Hematopoietic multipotent progenitor cell treated with erythropoietin and hydrocortisone succinate and interleukin-3 and kit ligand, for 17 days (in vitro differentiated cells): ENCODE measurements at places on chromosomes 6 and 20.

- no peak for DNase-seq
These were observed 294.4 kb upstream of the TBX18 start for GRCh38 chr6:85058806-85059205.

DNA sequence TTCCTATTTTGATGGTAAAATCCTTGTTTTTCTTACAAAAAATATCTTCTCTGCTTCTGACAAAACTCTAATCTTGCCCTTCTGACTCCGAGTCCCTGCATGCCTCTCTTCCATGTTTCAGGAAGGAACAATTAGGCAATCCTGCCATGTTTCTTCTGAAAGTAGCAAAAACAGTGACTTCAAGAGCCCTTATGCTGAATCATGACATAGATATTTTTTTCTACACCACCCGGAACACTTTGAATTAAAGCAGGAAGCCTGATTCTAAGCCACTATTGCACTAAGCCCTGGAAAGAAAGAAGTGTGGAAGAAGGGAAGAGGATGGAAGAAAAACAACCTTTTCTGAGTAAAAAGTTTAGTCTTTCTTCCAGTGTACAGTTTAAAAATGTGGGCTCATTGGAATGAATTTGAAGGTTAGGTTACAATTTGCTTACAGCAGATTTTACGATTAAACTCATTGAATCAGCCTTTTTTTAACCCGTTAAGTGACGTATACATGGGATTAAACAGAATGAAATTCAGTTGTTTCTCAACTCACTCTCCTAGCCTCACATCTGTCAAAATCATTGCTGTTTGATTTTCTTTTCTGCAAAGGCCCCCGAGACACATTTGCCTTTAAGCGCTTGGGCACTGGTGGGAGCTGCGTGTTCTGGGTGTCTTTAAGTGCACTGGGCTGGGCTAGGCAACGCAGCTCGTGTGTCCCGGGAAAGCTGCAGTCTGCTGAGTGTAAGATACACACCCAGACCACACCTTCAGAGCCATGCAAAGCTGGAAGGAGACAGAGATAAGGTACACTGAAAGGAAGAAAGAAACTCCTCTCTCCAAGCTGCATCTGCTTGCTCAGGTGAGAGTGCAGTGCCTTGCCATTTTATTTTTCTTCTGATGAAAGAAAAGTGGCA, 159.4 kb upstream of the CITED2 start:
- peak; percentile 88 for DNase-seq

- DNase-seq: no peak
These were observed 69.9 kb downstream of the AKAP12 start for GRCh38 chr6:151309619-151310018.

DNA sequence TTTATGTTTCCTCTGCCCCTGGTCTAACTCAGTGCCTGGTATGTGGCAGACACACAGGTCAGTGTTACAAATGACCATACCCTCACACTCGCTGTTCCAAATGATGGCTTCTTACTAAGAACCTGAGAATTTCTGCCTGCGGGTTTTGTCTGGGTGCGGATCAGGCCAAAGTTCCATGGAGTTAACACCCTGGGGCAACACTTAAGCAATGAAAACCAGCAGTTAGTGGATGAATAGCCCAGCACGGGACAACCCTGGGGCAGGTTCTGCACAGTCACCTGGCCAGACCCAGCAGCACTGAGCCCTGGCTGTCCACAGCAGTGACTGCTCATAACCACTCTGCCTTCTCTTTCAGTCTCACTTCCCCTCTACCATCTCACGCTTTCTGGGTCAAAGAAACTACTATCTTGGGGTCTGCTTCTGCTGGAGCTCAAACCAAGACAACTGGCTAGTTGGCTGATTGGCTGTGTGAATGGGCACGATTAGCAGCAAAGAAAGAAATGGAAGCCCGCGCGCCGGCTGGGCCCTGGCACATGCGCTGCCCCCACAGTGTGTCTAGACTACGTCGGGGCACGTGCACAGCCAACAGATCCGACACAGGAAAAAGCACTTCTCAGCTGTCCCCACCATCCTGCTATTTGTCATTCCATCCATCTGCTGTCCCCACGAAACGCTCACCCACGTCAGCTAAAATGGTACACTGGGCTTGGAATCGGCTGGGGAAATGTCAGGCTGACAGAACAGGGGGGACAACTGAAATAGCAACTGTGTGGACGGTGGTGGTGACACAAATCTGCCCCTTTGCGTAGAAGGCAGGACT, 36.6 kb downstream of the MGME1 start:
- DNase-seq: no peak

DNA sequence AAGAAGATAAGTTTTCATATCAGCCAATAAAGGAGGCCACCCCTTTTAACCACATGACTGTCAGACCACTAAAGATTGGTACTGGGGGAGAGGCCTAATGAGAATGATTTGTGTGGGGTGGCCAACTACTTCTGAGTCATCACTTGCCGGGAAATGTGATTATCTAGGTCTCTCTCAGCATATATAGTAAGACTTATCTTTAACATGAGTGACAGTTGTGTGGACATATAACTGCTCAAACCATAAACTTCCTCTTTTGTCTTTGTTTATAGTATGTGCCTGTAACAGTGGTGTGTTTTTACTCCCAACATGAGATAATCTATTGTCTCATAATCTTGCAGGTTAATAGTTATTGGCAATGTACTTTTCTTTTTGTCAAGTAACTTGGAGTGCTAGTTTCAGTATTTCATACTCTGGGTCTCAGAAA, 312.4 kb downstream of the CDKAL1 start:
- DNase-seq: no peak

DNA sequence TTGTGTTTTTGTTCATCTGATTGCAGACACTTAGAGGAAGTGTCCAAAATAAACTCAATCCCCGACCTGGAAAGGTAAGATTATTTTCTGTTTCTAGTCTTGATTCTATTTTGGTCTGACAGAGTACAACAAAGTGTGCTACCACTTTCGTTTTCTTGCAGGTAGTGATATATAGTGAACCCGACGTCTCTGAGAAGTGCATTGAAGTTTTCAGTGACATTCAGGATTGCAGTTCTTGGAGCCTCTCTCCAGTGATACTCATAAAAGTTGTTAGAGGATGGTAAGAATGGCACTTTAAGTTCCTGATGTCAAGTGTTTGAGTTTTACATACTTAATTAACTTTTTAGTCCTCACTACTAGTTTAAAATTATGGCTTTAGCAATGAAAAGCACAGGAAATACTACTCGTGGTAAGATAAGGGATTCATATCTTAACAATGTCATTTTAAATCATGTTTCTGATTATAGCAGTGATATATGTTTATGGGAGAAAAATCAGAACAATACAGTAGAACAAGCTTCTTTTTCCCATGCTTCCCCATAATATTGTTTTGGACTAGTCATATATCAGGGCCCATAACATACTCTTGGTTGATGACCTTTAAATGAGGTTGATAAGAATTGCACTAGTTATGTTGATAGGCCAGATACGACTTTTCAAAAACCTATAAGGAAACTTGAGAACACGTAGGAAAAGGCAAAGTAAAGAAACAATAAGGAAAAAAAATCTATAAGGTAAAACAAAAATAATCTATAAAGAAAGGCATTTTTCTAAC, 104.0 kb downstream of the RTN4IP1 start:
- DNase-seq: no peak

DNA sequence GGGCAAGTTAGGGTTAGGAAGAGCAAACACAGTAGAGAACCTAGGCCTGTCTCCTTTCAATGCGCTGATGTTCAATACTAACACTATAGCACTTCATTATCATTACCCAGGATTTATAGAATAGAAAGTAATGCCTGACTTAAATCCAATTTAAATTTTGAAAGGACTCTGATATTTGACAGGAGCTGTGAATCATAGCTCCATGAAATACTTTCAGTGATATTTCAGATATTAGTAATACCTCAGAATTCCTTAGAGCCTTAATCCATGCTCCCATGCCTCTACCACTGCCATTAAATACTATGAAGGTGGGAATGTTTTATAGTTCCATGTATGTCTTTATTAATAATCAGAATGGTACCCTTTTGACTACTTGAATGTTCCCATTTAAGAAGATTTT, 530.2 kb downstream of the BCKDHB start:
- DNase-seq: no peak

DNA sequence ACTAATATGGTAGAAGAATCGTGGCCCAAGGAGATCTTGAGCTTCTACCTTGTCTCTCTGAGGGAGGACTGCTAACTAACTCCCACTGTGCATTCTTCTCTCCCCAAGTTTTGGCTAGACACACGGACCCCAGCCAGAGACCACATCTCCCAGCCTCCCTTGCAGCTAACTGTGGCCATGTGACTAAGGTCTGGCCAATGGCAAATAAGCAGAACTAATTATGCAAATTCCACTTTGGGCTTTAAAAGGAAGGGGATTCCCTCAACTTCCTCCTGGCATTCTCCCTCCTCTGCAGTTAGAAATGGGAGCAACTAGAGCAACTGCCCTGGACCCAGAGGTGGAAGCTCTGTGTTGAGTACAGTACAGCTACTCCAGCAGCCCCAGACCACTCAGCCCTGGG, 15.4 kb downstream of the BPIFA2 start:
- DNase-seq: no peak

- DNase-seq: no peak
These were observed 25.5 kb upstream of the PXDC1 start for GRCh38 chr6:3776881-3777507.

DNA sequence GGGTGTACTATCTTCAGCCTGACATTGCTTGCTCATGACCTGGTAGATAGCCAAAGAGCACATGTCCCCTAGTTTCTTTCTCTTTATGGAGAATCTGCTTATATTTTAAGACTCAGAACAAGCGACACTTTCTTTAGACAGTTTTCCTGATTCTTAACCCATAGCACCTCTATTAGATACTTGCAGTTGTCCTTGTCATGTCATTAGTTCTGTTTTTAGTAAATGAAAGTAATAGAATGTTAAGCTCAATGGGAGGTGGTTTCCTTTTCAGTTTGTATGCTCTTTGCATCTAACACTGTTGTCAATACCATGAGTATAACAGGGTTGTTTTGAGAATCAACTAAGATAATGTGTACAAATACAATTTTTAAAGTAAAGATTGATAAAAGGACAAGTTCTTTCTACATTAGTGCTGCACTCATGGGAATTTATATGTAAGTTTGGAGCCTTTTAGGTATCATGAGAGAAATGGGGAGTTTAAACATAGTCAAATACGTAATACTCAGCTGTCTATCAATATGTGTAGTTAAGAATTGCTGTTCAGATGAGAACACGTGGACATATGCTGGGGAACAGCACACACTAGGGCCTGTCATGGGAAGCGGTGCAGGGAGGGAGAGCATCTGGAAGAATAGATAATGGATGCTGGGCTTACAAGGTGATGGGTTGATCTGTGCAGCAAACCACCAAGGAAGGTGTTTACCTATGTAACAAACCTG, 124.3 kb downstream of the GRM1 start:
- DNase-seq: no peak

DNA sequence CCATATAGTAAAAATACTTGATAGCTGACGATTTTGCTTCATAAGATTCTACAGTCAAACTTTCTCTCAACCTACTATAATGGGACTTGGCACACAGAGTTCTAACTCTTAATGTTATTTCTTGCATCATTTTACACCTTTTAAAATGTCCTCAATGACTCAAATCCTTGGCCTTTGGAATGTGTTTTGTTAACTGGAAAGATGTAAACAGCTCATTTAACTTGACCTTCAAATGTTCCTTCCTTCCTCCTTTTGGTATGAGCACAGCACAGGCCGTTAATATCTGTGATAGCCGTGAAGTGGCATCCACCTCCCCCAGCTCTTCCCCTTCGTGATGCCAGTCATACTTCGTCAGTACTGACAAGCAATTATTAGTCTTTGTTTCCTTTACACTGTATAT, 972.0 kb upstream of the CITED2 start:
- DNase-seq: no peak

GRCh38 chr6:47047479-47048407, 5.6 kb upstream of the ADGRF1 start:
- DNase-seq: peak; percentile 13

DNA sequence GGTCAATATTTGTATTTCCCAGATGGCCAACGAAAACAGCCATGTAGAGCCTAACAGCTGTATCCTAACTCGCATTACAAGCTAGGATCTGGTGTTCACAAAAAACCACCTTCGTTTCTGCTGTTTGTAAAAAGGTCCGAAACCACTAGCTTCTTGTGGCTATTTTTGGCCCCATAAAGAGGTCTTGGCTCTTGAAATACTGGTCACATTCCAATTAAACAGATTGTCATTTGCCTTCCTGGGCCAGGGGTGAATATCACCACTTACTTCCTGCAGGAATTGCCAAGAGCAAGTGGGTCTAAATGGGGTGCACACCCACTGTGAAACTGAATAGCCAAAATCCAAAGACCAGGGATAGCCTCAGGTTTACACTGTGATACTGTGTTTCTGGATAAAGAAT, 48.2 kb downstream of the TSHZ2 start:
- DNase-seq: no peak

- no peak for DNase-seq
These were observed 18.0 kb downstream of the HRH3 start for GRCh38 chr20:62202083-62202395.

DNA sequence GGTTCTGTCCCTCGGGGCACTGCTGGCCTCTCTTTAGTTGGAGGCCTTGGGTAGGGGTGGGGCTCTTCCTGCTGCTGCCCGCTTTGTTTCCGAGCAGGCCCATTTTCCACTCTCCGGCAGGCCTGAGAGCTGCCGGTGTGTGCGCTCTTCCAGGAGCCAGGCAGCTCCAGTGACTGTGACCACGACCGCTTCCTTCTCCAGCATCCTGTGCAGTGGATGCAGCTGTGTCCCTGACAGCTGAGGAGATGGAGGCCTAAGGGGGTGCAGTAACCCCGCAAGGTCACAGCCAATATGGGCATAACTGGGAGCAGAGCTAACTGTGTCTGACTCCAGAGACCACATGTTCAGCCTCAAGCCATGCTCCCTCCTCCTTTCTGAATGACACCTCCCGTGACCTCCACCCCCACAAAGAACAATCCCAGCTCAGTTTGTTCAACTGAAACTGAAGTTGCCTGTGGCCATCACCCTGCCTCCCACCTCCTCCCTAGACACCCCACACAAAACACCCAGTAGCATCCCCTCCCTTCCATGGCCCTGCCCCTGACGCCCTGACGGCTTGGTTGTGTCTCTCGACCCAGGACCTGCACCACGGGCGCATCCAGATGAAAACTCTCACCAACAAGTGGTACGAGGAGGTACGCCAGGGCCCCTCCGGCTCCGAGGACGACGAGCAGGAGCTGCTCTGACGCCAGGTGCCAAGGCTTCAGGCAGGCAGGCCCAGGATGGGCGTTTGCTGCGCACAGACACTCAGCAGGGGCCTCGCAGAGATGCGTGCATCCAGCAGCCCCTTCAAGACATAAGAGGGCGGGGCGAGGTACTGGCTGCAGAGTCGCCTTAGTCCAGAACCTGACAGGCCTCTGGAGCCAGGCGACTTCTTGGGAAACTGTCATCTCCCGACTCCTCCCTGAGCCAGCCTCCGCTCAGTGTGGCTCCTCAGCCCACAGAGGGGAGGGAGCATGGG, 27.8 kb downstream of the SPATA2 start:
- no peak for DNase-seq

- peak; percentile 62 for DNase-seq
These were observed 99.4 kb downstream of the BFSP1 start for GRCh38 chr20:17431621-17432364.

- no peak for DNase-seq
These were observed 9.7 kb upstream of the EDN1 start for GRCh38 chr6:12280458-12280857.

GRCh38 chr20:44961870-44962267, 1.7 kb upstream of the TOMM34 start:
- no peak for DNase-seq

- DNase-seq: no peak
These were observed 190.8 kb downstream of the DLL1 start for GRCh38 chr6:170100046-170100445.

- no peak for DNase-seq
These were observed 8.9 kb downstream of the GLP1R start for GRCh38 chr6:39057251-39058155.

- DNase-seq: no peak
These were observed 121.1 kb downstream of the CDC5L start for GRCh38 chr6:44508646-44509045.
